Stimulated activated CD8-positive, alpha-beta memory T cell treated with anti-CD3 and anti-CD28 coated beads, Interleukin-7, amount 100 ng/mL, for 1 hour (primary cell): ENCODE measurements at places on chromosomes 6 and 20.

DNA sequence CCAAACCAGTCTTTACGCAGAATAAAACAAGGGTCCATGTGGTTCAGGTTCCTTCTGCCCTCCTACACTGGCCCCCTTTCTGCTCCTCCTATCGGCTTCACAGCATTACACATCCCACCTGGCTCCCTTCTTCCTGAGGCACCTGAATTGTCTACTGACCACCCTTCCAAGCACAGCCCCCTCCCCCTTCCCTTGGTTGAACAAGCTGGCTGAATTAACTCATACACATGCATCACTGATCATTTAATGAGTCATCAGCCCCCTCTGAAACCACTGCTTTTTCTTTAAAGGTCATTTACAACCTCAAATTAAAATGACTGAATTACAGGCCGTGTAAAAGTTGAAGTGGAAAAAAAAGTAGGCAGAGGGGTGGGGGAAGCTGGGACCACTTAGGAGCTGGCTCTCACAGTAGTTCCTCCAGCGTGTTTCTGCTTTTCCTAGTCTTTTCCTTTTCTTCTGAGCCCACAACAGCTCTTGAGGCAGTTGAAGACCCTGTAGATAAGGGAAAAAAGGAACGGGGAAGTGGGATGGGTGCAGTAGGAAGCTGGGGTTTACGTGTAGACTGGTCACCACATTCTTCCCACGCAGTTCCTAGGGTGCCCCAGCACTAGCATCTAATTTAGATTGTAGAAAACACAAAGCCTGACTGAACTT, 67.6 kb downstream of the FYN start:
- DNase-seq = no peak

GRCh38 chr6:154280521-154280920, 76.1 kb downstream of the IPCEF1 start:
- DNase-seq = no peak

- no peak for DNase-seq
Measured at GRCh38 chr6:2977799-2978590, 6.6 kb upstream of the SERPINB6 start.

GRCh38 chr6:44498436-44498835, 110.9 kb downstream of the CDC5L start:
- DNase-seq = no peak

DNA sequence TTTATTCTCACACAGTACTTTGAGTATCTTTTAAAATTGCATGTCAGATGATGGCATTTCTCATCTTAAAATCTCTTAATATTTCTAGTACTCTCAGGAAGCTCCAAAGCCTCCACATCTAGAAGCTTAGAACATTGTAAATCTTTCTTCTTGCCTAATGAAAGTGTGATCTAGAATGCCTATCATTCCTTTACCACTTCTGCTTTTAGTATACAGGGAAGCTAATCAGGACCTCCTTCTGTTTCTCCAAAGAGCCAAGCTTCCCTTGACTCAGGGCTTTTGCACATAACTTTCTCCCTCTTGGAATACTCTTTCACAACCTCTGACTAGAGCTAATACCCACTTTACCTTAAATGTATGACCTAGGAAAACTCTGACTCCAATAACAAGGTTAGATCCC, 7.5 kb upstream of the ELOVL4 start:
- DNase-seq = no peak
